ENCODE measurements at places on chromosomes 5 and 9.

GRCh38 chr9:27125936-27126335, 16.9 kb downstream of the TEK start:
- DNase-seq: no peak

DNA sequence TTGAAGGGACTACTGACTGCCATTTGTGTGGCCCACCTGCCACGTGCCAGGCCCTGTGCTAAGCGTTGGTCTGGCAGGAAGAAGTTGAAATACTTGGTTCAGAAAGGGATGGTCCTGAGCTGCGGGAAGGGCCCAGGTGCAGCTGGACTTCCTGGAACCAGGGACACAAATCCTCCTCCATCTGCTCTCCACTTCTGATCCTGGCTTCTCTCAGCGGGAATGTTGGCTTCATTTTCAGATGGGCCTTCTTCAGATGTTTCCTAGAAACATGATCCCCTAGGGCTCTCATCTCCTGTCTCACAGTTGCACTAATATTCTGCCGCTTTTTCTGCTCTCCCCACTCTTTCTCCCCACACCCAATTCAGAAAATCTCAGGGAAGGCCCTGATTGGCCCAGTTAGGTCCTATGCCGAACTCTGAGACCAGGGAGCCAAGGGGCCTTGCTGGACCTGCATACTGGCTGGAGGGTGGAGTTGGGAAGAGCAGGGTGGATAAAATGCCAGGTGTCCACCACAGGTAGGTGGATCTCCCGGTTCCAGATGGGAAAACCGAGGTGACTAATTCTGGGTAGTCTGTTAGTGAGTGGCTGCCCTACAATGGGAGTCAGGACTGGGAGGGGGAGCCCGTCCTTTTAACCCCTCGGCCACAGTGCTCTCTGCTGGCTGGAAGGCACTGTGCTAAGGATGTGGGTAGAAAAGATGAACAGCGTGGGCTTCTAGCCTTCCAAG, 19.4 kb downstream of the PSAT1 start:
- no peak for DNase-seq

GRCh38 chr5:130908186-130908585, 256.9 kb downstream of the HINT1 start:
- DNase-seq: no peak

DNA sequence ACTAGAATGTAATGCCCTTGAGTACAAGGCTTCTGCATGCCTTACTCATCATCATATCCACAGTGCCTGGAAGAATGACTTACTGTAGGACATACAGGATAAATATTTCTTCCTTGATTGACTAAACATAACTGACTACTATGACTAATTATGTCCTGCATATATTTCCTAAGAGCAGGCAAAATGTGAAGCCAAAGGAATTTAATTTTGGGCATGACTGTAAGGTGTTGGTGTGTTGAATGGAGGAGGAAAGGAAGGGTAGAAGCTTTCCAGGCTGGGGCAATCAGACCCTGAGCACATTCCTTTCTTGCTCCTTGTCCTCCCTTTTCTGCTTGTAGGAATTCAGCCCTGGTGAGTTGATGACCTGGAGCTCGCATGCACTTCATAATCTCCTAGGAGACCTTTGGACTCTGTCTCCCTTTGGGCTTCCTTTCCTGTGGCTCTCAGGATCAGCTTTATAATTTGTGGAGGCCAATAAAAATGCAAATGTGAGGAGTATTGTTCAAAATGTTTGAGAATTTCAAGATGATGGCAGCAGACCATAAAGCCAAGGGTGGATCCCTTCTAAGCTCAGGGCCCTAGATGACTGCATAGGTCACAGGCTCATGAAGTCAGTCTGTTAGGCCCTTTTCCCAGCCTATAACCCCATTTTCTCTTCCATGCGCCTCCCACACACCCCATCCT, 174.0 kb downstream of the HMHB1 start:
- no peak for DNase-seq

GRCh38 chr5:149632311-149633251, 51.3 kb downstream of the ARHGEF37 start:
- DNase-seq: peak; percentile 54

- no peak for DNase-seq
Observed at GRCh38 chr9:88071331-88071730, 66.9 kb downstream of the SPATA31C2 start.

- no peak for DNase-seq
Observed at GRCh38 chr5:135064235-135064570, 30.2 kb upstream of the PITX1 start.

DNA sequence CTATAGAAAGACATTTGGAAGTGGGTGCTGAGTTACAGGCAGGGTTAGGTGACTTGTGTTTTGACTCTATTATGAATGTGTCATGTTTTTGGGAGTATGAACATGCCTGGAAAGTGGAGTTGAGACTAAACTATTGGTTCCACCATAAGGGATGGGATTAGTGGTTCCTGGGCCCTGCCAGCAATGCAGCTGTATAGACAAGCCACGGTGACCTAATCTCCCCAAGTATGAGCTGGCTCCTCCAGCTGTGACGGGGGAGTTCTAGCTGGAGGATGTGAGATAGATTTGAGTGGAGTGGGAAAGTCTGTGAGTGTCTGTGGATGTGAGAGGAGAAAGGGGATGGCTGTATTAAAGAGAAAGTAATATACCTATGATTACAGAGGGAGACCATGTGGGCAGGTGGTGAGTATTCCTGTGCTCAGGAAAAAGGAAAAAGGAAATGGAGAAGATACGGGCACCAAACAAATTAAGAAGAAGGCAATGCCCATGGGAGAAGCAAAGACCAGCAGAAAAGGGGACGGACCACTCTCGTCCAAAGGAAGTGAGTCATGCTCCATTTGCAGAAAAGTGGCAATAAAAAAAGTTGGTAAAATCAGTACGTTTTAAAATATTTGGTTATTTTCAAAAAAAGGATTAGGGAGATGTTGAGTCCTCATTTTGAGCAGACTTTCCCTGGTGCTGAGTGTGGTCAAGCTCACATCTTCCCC, 48.3 kb upstream of the ICE1 start:
- no peak for DNase-seq

DNA sequence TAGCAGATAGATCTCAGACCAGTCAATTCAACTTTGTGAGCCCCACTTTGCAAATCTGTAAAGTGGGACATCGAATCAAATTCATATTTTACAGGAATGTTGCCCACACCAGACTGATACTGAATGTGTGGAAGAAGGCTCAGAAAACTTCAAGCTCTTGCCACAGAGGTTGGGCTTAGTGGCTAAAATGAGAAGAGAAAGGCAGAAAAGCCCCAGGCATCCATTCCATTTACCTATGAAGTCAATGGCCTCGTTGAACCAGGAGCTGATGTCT, 1.7 kb downstream of the DUSP1 start:
- no peak for DNase-seq
